ENCODE measurements at places on chromosomes 3 and 15.
A peak's percentile ranks its signal among the peaks of the same experiment; 100 is the strongest.

- DNase-seq, result no peak
- H3K36me3 ChIP-seq, result no peaks in the 10 kb centered on the region
- no peaks in the 10 kb centered on the region for H3K27me3 ChIP-seq
- H3K27ac ChIP-seq, result no peak overlapping the region
- H3K4me1 ChIP-seq, result no peaks in the 10 kb centered on the region
Observed at GRCh38 chr15:53837263-53837662, 77.8 kb upstream of the WDR72 start.

DNA sequence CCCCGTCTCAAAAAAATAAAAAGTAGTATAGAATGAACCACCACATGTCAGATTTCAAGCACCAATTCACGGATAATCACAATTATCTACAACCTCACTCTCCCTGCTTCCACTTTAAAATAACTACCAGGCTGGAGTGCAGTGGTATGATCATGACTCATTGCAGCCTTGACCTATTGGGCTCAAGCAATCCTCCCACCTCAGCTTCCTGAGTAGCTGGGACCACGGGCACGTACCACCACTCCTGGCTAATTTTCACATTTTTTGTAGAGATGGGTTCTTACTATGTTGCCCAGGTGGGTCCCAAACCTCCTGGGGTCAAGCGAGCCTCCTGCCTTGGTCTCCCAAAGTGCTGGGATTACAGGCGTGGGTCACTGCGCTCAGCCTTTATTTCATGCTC is 38.1 kb upstream of the LDHAL6B start:
- no peak overlapping the region for H3K27ac ChIP-seq
- H3K27me3 ChIP-seq, result no peaks in the 10 kb centered on the region
- no peak for DNase-seq
- no peak overlapping the region for H3K4me3 ChIP-seq
- peaks cover 43% of the 10 kb centered on the region for H3K36me3 ChIP-seq
- H3K4me1 ChIP-seq, result peaks cover 3% of the 10 kb centered on the region

- peak overlapping the region; percentile 93 for H3K27ac ChIP-seq
- no peaks in the 10 kb centered on the region for H3K27me3 ChIP-seq
- H3K36me3 ChIP-seq, result no peaks in the 10 kb centered on the region
- no peak for DNase-seq
- peak overlapping the region; percentile 44 for H3K4me3 ChIP-seq
Observed at GRCh38 chr15:58458076-58458475, 26.3 kb downstream of the LIPC start.

- H3K4me3 ChIP-seq, result no peak overlapping the region
- H3K36me3 ChIP-seq, result peaks cover 4% of the 10 kb centered on the region
- no peak for DNase-seq
- no peaks in the 10 kb centered on the region for H3K4me1 ChIP-seq
- H3K27me3 ChIP-seq, result no peaks in the 10 kb centered on the region
Observed at GRCh38 chr15:45670511-45670910, 35.7 kb downstream of the SQOR start.

DNA sequence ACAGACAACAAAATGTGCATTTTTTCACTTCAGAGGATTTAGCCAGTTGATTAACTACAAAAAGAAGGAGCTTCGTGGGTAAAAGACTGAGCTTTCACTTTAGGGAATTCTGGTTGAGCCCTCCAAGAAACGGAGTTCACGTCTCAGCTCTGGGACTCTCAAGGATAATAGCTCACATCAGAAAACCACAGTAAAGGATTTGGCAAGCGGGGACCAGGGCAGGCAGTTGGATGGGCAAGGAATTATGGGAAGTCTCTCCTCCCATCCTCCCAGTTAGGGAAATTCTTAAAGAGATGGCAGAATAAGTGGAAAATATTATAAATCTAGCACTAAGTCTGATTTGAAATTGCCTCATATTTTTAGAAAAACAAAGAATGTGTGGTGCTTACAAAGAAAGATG is 188.3 kb upstream of the EOMES start:
- no peaks in the 10 kb centered on the region for H3K36me3 ChIP-seq
- H3K27ac ChIP-seq, result no peak overlapping the region
- H3K4me3 ChIP-seq, result no peak overlapping the region
- no peak for DNase-seq
- no peaks in the 10 kb centered on the region for H3K27me3 ChIP-seq
- H3K4me1 ChIP-seq, result no peaks in the 10 kb centered on the region

DNA sequence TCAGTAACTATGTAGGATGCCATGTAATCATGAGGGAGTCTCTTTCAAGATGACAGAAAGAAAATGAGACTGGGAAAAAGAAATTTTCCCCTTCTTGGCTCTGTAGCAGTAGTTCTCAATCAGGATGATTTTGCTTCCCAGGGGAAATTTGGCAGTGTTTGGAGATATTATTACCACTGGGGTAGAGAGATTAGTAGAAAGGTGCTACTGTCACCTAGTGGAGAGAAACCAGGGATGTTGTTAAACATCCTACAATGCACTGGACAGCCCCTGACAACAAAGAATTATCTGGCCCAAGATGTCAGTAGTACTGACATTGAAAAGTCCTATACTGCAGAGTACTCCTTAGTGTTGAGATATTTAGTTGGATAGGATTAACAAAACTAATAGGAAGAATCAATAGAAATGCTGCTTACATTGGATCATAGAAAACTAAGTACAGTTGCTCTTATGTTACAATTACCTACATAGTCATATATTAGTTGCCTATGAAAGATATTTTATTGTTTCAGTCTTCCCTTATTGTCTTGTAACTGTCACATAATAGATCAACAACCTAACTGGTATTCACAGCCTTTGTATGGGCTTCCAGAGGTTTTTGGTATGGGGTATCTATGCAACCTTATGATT is 433.3 kb downstream of the RAP2B start:
- no peaks in the 10 kb centered on the region for H3K4me1 ChIP-seq
- H3K27me3 ChIP-seq, result no peaks in the 10 kb centered on the region
- no peak overlapping the region for H3K4me3 ChIP-seq
- no peak overlapping the region for H3K27ac ChIP-seq

DNA sequence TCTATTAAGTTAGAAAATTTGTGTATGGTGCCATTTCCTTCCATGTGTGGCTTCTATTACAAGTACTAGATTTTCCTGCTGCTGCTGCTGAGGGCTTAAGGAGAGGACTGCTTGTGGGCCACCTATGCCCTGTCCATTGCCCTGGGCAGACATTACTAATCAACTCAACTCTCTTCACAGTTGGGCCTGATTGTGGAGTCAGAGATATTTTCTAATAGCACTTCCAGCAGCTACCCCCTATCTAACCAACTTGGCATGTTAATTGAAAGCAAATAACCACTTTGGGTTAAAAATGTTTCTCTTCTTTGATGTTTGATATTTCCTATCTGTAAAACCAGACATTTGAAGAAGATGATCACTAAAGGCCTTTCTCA is 242.0 kb downstream of the EDEM1 start:
- peak overlapping the region; percentile 40 for H3K27ac ChIP-seq
- no peak for DNase-seq
- no peaks in the 10 kb centered on the region for H3K27me3 ChIP-seq

DNA sequence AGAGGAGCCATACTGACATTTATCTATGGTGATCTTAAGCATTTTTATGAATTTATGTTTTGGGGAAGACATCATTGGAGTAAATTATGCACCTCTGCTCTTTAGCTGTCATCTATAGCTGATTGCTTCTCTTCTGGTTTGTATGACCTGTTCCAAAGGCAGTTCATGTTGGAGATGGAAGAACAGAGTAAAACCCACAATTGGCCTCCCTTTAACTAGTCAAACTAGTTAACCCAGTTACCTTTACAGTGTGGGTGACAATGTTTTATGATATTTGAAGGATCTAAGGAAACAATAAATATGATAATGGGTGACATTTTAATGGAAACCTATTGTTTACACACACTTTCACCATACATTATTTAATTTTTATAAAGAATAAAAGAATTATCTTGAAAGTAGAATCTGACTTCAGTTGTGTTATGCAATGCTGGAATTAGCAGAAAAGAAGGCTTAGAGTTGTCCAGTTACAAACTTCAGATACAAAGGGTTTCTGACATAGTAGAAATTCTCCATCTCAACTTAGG is 263.5 kb downstream of the NFKBIZ start:
- H3K27ac ChIP-seq, result no peak overlapping the region
- H3K4me3 ChIP-seq, result no peak overlapping the region
- H3K27me3 ChIP-seq, result no peaks in the 10 kb centered on the region
- no peaks in the 10 kb centered on the region for H3K36me3 ChIP-seq
- no peak for DNase-seq

DNA sequence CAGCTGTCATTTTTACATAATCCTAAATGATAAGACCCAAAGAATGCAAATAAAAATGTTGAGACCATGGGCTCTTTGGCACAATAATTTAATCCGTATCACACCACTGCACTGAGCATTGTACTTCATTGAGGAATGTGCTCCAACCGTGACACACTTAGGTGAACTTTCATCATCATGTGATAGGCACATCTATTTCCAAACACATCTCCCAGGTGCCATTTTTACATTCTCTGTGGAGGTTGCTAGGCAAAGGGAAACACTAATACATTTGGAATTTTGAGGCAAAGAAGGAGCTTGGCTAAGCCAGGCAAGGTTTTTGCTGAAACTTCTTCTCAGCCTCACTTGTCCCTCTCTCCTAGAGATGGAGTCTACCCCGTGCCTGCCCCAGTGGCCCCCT is 68.7 kb downstream of the LRTM1 start:
- H3K4me3 ChIP-seq, result no peak overlapping the region
- no peaks in the 10 kb centered on the region for H3K27me3 ChIP-seq
- no peak for DNase-seq

- H3K36me3 ChIP-seq, result peaks cover 5% of the 10 kb centered on the region
- no peaks in the 10 kb centered on the region for H3K4me1 ChIP-seq
- H3K4me3 ChIP-seq, result no peak overlapping the region
- no peaks in the 10 kb centered on the region for H3K27me3 ChIP-seq
- DNase-seq, result no peak
- H3K27ac ChIP-seq, result no peak overlapping the region
Observed at GRCh38 chr15:42279234-42279723, 6.0 kb upstream of the TMEM87A start.

DNA sequence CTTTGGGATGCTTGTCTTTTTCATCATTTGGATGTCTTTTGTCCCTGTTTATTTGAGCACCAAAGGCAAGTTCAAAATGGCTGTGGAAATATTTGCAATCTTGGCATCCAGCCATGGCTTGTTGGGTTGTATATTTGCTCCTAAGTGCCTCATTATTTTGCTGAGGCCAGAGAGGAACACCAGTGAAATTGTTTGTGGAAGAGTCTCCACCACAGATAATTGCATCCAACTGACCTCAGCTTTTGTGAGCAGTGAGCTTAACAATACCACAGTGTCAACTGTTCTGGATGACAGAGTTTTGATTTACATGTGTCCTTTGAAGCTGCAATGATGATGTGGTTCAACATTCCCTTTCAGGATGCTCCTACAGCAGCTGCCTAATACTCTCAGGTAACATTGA is 83.0 kb upstream of the KCNAB1 start:
- no peak overlapping the region for H3K27ac ChIP-seq
- no peak overlapping the region for H3K4me3 ChIP-seq
- DNase-seq, result no peak
- no peaks in the 10 kb centered on the region for H3K4me1 ChIP-seq
- no peaks in the 10 kb centered on the region for H3K27me3 ChIP-seq
- no peaks in the 10 kb centered on the region for H3K36me3 ChIP-seq

- no peak for DNase-seq
- no peak overlapping the region for H3K4me3 ChIP-seq
- H3K36me3 ChIP-seq, result no peaks in the 10 kb centered on the region
- H3K4me1 ChIP-seq, result no peaks in the 10 kb centered on the region
Observed at GRCh38 chr3:136583823-136584222, 168.4 kb downstream of the STAG1 start.
